ENCODE measurements at places on chromosomes 6 and 20.

- DNase-seq: no peak
These were observed 50.1 kb upstream of the EDN3 start for GRCh38 chr20:59250293-59250692.

DNA sequence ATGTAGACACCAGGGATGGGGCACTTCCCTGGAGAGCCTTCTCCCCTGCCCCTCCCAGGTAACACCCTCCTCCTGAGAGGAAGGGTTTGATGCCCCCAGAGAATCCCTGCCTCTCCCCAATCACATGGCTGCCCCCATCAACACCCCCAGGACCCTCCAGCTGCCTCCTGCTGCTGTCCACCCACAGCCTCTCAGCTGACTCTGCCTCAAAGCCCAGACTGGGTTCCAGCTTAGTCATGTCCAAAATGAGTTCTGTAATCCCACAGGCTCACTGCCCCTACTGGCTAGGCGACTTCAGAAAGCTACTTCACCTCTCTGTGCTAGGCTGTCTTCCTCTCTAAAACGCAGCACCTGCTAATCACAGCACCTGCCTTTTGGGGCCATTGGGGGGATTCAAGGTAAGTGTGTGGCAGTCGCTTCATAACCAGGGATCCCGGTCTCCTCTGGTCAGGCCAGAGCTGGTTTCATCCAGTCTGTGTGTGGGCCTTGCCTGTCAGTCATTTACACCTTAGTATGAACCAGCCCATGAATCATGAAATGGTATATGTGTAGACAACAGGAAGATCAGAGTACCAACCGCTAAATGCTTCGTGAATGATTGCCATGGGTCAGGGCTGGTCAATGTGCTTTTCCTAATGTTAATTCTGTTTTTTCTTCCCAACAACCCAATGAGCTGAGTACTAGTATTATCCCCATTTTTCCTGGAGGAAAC, 40.4 kb downstream of the TFEB start:
- DNase-seq: no peak

- no peak for DNase-seq
These were observed 36.7 kb downstream of the FGD2 start for GRCh38 chr6:37042150-37042549.

GRCh38 chr6:117444600-117444999, 18.9 kb upstream of the ROS1 start:
- no peak for DNase-seq

GRCh38 chr20:10385850-10386544, 48.0 kb downstream of the MKKS start:
- DNase-seq: no peak

GRCh38 chr6:133548423-133549159, 307.4 kb downstream of the EYA4 start:
- DNase-seq: peak; percentile 71

DNA sequence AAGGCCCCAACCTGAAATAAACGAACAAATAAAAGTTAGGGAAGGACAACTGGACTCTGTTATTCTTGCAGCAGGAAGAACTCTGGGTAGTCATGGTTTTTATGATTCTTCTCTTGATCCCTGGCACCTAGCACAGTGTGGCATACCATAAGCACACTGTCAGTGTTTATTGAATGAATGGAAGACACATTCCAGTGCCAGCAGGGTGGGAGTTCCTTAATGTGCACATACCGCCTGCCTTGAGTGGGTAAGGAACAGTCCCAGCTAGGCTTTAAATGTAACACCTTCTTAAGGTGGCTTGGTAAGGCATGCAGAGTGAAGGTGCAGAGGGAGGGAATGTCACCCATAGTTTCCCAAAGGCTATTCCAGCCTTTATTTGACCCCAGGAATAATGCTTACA, 162.9 kb upstream of the CEP162 start:
- no peak for DNase-seq

- no peak for DNase-seq
These were observed 55.7 kb downstream of the KHDC1L start for GRCh38 chr6:73169633-73170032.

DNA sequence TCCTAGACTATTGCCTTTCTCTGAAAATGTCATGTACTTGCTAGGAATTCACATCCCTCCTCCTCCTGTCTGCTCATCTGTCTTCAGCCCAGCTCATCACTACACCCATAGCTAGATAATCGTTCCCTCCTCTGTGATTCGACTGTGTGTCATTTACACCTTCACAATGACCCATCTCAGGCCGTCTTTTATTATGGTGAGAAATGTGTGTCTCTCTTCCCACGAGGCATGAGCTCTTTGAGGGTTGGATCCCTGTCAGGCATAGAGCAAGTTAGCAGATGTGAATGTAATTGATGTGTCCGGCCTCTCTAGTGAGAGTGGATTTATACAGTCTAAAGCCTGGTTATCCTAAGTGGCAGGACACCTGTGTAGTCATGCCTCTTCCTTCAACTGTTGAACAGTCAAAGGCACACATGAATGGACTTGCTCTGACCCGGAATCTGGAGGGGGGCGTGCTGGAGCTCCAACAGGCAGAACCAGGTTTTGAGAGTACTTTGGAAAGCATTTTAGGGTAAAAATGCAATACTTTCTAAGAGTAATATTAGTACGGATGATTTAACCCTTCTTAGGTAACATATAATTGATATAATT, 182.1 kb downstream of the UTRN start:
- no peak for DNase-seq

- peak; percentile 36 for DNase-seq
These were observed 9.0 kb upstream of the LCA5 start for GRCh38 chr6:79546186-79546585.
